Stomach (tissue), 19 donors: ENCODE measurements at places on chromosomes 11 and 22.

GRCh38 chr11:132318421-132319157 is 948.2 kb downstream of the NTM start:
- DNase-seq = no peak

- peak; percentile 19 for DNase-seq
Observed at GRCh38 chr11:98180921-98181320, 839.8 kb upstream of the CNTN5 start.

- peak; percentile 77 for DNase-seq
Observed at GRCh38 chr11:33996498-33997454, 54.8 kb upstream of the CAPRIN1 start.

DNA sequence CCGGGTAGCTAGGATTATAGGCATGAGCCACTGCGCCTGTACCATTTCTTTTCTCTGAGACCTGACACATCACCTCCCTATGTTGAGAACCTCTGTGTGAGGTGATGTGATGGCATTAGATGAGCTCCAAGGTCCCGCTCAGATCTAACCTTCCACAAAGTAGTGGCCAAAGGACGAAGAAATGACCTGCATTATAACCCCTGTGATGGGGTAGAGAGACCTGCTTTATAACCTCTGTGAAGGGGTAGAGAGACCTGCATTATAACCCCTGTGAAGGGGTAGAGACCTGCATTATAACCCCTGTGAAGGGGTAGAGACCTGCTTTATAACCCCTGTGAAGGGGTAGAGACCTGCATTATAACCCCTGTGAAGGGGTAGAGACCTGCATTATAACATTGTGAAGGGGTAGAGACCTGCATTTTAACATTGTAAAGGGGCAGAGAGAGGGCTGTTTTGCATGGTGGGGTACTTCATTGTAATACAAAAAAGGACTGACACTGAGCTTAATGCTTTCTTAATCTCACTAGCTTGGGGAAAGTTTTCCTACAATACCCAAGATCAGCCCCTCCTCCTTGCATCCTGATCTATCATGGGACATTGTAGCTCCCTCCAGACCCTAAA is 8.5 kb downstream of the MIEF1 start:
- DNase-seq = no peak

DNA sequence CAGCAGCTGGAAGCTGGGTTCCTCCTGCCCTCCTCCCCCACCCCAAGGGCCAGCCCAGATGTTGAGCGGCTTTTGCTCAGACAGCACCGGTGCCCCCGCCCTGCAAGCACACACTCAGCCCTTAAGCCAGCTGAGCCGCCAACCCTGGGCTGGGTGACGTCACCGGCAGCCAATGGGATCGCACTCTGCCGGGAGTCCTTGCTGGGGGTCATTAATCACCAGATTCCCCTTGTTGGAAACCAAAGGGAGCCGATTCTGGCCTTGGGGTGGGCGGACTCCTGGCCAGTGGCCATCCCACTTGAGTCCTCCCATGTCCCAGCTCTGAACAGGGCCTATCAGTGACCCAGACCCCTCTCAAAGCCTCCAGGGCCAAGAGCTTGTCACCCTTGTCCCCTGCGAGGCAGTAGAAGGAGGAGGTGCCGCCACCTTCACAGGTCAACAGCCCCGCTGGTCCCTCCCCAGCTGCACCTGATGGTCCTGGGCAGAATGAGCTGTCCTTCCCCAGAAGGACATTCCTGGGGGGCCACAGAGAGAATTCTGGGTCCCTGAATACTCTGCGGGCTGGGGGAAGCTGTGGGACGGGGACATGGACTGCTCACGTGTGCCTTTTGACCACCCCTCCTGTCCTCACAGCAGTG is 7.4 kb downstream of the DUSP8 start:
- DNase-seq = peak; percentile 94

GRCh38 chr22:37068859-37069258 is 17.3 kb downstream of the KCTD17 start:
- DNase-seq = peak; percentile 70

DNA sequence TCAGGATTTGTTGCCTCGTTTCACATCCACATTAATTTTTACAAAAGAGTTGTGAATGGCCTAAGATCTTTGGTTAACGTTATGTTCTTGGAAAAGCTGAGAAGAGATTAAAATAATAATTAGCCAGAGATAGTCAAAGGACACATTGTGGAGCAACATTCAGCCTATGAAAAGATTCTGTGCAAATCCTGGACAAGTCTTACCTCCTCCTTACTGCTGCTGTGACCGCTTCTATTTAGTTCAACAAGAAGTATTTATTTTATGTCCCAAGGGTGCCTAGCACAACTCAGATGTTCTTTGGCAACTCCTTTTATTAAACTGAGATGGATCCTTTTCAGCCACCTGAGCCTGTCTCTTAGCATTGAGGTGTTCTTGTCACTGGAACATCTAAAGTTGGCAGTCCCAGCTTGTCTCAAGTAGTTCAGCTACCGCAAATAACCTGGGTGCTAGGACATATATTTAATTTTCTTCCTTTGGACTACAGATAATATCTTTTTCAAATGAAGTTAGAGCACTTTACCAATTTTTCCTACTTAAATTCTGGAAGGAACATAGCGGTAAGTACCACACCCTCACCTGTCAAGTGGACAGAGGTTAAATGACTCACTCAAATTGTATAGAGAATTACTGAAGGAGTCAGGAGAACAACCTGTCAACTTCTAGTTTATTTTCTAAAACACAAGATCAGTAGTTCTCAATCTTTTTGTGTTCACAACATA is 80.5 kb upstream of the CHRM4 start:
- DNase-seq = no peak

- peak; percentile 60 for DNase-seq
Observed at GRCh38 chr11:62370743-62371440, 33.6 kb downstream of the ASRGL1 start.

- DNase-seq = peak; percentile 72
Observed at GRCh38 chr11:44766112-44766971, 39.6 kb downstream of the TSPAN18 start.

GRCh38 chr11:63478896-63479295 is 12.1 kb downstream of the PLAAT5 start:
- peak; percentile 54 for DNase-seq

- no peak for DNase-seq
Observed at GRCh38 chr22:44576311-44577260, 78.6 kb upstream of the RTL6 start.

DNA sequence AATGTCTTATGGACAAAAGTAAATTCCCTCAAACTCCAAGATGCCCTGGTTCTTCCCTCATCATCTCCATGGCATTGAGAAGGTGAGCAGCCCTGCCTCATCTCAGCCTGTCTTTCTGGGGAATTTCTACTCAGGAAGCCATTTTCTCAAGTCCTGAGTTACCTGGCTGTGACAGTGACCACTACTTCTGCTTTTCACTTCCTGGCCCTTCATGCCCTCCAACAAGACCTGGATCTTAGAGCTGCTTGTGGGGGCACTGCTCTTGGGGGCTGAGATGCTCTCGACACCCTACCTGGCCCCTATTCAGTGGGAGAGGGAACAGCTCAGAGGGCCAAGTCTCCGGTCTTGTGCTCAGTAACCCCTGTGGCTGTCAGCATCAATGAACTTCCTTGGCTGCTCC is 5.5 kb upstream of the IGSF22 start:
- no peak for DNase-seq

DNA sequence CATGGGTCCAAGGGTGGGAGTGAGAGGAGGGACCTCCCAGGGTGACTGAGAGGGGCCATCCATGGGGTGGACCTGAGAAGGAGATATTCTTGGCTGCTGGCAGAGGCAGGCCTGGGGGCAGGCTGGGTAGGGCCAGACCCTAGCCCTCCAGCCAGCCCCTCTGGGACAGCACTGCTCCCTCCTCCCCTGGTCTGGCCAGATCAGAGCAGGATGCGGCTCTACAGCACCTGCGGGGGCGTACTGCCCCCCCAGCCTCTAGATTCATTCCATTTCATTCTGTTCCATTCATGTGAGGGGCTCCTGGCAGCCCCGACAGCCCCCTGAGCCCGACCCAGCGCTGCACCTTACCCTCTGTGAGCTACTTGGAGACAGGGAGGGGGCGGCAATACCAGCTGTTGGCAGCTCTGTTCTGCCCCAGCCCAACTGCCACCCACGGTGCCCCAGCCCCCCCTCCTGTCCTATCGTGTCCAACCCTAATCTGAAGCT is 34.3 kb upstream of the MYRF start:
- peak; percentile 55 for DNase-seq

- no peak for DNase-seq
Observed at GRCh38 chr11:20221566-20221965, 61.3 kb upstream of the DBX1 start.

- no peak for DNase-seq
Observed at GRCh38 chr11:117528097-117528721, 200.6 kb downstream of the CEP164 start.

DNA sequence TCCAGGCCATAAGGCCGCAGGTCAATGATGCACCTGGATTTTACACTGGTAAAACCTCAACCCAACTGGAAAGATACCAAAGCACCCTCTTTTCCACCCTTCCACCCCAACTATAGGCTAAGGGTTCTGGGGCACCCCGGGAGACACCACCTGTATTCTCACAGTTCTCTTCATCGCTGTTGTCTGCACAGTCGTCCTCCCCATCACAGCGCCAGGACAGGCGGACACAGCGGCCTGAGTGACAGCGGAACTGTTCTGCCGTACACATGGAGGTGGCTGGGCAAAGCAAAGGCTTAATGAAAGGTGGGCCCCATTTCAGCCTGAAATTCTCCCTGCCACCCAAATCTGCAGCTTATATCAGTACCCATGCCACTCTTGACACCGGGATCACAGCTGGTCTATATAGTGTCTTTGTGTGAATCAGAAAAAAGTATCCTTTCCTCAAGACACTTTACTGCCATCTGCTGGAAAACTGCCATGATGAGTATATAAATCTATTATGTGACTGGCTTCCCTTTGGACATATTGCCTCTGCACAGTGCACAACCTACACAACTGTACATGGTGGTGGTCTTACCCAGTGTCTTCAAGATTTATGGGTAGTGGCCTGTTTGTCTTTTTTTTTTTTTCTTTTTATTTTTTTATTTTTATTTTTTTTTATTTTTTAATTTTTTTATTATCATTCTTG is 21.5 kb downstream of the LRP4 start:
- no peak for DNase-seq

DNA sequence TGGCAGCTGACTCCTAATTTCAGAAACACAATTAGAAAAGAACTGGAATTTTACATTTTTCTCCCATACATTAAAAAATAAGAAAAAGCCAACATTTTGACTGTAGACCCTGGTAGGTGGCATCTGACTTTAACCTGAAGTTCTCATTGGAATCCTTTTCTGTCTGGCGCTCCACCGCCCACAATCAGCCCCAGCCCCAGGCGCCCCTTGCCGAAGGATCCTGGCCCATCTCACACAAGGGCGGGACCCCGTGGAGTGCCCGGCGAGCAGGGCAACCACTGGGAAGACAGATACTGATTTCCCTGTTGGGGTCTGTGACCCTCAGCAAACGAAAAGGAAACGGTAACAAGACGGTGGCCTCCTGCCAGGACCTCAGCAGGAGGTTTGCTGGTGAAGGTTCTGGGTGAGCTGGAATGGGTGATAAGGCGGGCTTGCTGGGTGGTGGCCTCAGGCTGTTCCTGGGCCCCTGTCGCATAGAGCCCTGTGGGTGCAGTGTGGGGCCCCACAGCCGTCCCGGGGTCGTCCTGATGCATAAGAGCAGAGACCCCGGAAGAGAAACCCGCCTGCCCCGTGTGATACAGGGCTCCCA is 15.7 kb downstream of the TSPO start:
- no peak for DNase-seq

- DNase-seq = no peak
Observed at GRCh38 chr11:83813296-83813695, 527.1 kb upstream of the CCDC90B start.

DNA sequence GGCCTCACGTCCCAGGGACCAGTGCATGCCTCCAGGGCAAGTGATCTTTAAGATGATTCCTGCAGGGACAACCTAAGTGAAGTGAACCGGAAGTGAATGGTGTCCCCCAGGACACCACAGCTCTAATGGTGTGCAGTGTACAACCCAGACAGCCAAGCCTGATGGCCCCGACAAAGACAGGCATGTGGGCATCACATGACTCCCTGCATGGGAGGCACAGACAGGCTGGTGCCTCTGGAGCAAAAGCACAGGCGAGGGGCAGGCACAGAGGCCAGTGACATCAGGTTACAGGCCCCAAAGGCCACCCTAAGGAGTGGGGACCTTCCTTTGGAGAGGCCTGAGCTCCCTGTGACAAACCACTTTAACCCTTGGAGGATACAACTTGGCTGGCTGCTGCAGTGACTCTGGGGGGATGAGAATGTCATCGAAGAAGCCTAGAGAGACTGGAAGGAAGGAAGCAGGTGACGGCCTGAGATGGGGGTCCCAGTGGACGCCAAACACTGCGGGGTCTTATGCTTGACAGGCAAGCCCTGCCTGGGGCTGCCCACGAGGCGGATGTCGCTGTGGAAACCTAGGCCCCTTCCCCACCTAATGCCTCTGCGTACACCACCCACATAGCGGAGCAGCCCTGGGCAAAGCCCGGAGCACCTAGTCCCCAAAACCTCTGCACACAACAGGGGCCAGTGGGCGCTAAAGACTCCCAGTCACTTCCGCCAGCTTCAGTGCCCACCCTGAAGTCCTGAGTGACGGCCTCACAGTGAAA is 12.4 kb downstream of the POLR3H start:
- no peak for DNase-seq

GRCh38 chr11:93905384-93905783 is 55.0 kb upstream of the VSTM5 start:
- DNase-seq = no peak

DNA sequence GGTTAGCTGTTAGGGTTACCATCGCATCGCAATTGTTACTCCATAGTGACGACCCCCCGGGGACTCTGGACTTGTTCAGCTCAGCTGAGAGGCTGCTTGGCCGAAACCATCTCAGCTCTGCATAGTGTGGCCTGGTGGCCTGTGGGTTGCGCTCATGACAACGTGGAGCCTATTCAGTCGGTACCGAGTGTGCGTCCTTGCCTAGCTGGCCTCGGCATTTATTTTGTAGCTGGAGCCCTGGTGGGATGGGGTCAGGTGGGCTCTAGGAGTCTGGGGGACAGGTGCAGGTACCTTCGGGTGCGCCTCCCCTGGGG is 13.5 kb downstream of the LRP5 start:
- DNase-seq = peak; percentile 12

DNA sequence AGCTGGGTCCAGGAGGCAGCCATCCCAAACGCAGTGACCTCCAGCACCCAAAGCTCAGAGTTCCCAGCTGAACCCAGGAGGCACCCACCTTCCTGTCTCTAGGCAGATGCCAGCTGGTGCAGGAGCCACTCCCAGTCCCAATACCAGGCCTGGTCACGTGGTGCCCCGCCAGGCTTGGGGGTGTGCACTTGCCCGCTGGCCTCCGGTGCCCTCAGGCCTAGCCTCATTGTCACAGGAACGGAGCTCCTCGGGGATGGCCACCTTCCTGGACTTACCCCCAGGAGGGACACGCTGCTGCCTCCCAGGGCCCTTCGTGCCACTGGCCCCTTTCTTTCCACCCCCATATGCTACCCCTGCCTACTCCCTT is 4.6 kb downstream of the BID start:
- DNase-seq = no peak

- peak; percentile 28 for DNase-seq
Observed at GRCh38 chr22:23685205-23685784, 5.5 kb upstream of the RGL4 start.

GRCh38 chr11:60777572-60777971 is 7.6 kb upstream of the MS4A10 start:
- DNase-seq = no peak

GRCh38 chr22:39388261-39389011 is 11.1 kb upstream of the TAB1 start:
- DNase-seq = peak; percentile 94
